ENCODE measurements at places on chromosomes 13 and 19.

DNA sequence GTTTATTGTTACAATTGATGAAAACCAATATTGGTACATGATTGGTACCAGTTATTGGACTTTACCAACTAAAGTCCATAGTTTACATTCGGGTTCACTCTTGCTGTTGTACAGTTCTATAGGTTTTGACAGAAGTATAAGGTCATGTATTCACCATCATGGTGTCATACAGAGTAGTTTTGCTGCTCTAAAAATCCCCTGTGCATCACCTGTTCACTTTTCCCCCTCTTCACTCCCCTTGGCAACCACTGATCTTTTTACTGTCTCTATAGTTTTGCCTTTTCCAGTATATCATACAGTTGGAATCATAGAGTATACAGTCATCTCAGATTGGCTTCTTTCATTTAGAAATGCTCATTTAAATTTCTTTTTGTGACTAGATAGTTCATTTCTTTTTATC is 51.2 kb upstream of the MED4 start:
- DNase-seq: no peak

GRCh38 chr19:13619203-13619632 is 112.9 kb upstream of the CACNA1A start:
- no peak for DNase-seq

DNA sequence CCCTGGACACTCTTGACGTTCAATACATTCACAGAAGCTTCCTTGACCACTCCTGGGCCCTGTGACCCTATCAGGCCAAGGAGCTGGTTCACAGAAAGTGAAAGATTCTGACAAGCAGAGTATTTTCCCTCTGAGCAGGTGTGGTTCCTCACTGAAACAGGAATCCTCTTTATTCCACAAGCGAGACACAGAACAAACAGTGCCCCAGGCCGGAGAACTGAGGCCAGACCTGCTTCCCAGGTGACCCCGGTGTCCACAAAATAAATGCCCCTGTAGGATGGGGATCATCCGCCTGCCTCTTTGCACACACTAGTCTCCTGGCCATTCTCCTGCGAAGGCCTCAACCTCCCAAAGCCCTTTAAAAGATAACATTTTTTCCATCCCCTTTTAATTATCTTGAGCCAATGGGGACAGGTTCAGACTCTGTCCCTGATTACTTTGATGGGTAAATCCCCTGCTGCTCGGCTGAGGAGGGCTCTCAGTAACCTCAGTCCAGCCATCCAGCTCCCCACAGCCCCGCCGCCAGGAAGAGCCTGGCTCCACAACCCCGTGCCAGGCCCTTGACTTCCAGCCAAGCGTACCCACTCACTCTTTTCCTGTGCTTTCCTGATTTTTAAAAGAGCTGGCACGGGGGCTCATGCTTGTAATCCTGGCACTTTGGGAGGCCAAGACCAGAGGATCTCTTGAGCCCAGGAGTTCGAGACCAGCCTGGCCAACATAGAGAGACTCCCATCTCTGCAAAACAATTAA is 129.1 kb downstream of the FOXO1 start:
- no peak for DNase-seq

DNA sequence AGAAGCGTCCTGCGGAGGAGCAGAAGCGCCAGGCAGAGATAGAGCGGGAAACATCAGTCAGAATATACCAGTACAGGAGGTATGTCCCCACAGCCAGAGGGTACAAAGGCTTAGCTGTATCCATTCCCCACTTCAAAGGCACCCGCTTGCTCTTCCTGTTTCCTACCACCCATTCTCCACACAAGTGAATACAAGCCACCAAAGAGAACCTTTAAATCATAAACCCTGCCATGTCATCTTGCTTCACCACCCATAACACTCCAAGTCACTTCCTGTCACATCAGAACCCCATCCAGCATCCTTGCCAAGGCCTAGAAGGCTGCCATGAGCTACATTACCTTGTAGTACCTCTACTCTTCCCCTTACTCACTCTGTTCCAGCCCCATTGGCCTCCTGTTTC is 205.8 kb downstream of the LMO7 start:
- DNase-seq: no peak

GRCh38 chr13:78382491-78382890 is 220.9 kb downstream of the POU4F1 start:
- DNase-seq: no peak

Measured in cortex of kidney (tissue), 1 donor.